ENCODE measurements at places on chromosomes 1 and 21. TPM values are rescaled to one million over a fixed set of nuclear protein-coding genes. Genes with fewer than 3 reads are reported as not detected.

Gene AKT3
- total RNA-seq = 46.5 TPM

Gene OR2T35
- not detected for total RNA-seq

Gene EXO1
- 4.1 TPM for total RNA-seq

Gene SLAMF9
- total RNA-seq = 0.86 TPM

Gene PLPPR4
- total RNA-seq = 0.54 TPM

Gene TAS1R1
- total RNA-seq = 0.43 TPM

Gene ZMYM1
- 22.7 TPM for total RNA-seq

Gene MAP1LC3C
- 1.6 TPM for total RNA-seq

Data from articular chondrocyte of knee joint (primary cell).